A549 treated with Mapracorat at 1 μM for 4 hours (cell line): ENCODE measurements at places on chromosomes 7 and 10. TPM values are rescaled to one million over a fixed set of nuclear protein-coding genes. Genes with fewer than 3 reads are reported as not detected.

Gene GPNMB
- total RNA-seq: 2.5 to 4.2 TPM (median 2.8 TPM) in 5 replicates

Gene GNB2
- total RNA-seq: 164 to 260 TPM (median 253 TPM) in 5 replicates

Gene CHAT
- total RNA-seq: not detected in 5 replicates

Gene SOSTDC1
- total RNA-seq: not detected in 5 replicates

Gene SEMA3A
- 3.8 to 7.1 TPM (median 5.2 TPM) in 5 replicates for total RNA-seq

Gene SNX8
- total RNA-seq: 72.2 to 121 TPM (median 116 TPM) in 5 replicates

Gene PDE6C
- not detected in 5 replicates for total RNA-seq

Gene ZNF511
- 62.5 to 73.0 TPM (median 70.9 TPM) in 5 replicates for total RNA-seq

Gene LLCFC1
- not detected in 5 replicates for total RNA-seq

Gene PIP
- 0.36 to 0.48 TPM (median 0.36 TPM) in 3 of 5 replicates, not detected in the others for total RNA-seq

Gene CYP2E1
- total RNA-seq: 0.15 to 0.37 TPM (median 0.23 TPM) in 4 of 5 replicates, not detected in the other

Gene WEE2
- total RNA-seq: not detected in 5 replicates

Gene SND1
- 98.7 to 105 TPM (median 104 TPM) in 5 replicates for total RNA-seq

Gene TMEM26
- total RNA-seq: 0.05 to 0.13 TPM (median 0.09 TPM) in 4 of 5 replicates, not detected in the other

Gene CAV1
- 512 to 685 TPM (median 586 TPM) in 5 replicates for total RNA-seq

Gene CYP3A7
- total RNA-seq: 0.06 to 0.07 TPM in 2 of 5 replicates, not detected in the others

Gene TWIST1
- total RNA-seq: 1.5 to 4.4 TPM (median 3.9 TPM) in 5 replicates

Gene PPP1R9A
- total RNA-seq: 2.6 to 4.9 TPM (median 3.9 TPM) in 5 replicates

Gene PPP3CB
- 15.1 to 17.5 TPM (median 16.3 TPM) in 5 replicates for total RNA-seq

Gene GTPBP4
- 95.9 to 143 TPM (median 101 TPM) in 5 replicates for total RNA-seq

Gene OPN1SW
- not detected in 5 replicates for total RNA-seq
